ENCODE measurements at places on chromosomes 7 and 10. TPM values are rescaled to one million over a fixed set of nuclear protein-coding genes. Genes with fewer than 3 reads are reported as not detected.

DNA sequence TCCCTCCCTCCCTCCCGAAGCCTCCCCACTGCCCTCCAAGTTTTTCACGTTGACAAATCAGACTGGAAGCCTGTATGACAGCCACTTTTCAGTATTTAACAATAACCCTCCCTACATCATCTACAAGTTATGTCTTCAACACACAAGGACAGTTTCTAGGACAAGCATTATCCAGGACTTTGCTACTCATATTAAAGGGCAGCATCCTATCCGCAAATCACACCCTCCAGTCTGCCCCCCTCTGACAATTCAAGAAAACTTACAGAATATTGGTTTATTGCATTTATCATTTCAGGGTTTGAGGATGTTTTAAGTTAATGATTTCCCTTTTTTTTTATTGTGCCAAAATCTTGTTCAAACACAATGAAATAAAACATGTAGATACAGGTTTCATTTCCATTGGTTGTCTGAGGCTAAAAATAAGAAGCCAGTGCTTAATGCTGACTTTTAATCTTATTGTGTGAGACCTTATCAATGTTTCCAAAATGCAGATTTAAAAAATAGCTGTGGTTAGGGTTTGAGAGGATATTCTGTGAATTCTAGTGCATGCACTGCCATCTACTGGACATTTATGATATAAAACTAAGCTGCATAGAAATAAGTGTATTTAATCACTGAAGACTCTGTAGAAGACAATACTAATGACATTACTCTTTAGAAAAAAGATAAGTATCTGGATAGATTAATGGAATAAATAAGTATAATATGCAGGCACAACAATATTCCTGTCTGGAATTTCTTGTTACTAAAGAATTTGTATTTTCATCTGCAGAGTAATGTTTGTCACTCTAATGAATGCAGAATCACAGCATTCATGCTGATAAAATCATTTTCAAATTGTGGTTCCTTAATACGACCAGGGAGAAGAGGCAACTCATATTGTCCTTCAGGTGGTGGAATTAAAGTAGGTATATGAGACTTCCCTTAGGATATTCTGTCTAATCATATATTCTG lies 64.1 kb downstream of the CAV1 start:
- DNase-seq: peak; percentile 28

- DNase-seq: no peak
Measured at GRCh38 chr10:77626266-77626935, 11.2 kb downstream of the KCNMA1 start.

DNA sequence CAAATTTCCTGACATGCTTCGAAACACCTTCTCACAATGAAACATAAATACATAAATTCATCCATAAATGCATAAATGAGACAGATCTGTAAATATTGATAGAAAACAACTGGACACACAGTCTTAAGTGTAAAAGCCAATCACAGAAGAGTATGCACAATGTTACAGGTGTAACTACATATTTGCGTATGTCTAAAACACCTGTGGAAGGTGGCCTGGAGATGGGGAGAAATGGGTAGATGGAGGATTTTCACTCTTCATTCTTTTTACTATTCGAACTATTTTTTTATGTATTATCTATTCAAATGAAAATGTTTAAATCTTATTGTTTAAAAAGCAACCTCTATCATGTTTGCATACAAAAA lies 860 bp downstream of the IQUB start:
- DNase-seq: no peak

MYH16 gene
- polyA plus RNA-seq: 2.2 TPM

KEL gene
- not detected for polyA plus RNA-seq

SAMD9L gene
- polyA plus RNA-seq: 6.8 TPM

DNA sequence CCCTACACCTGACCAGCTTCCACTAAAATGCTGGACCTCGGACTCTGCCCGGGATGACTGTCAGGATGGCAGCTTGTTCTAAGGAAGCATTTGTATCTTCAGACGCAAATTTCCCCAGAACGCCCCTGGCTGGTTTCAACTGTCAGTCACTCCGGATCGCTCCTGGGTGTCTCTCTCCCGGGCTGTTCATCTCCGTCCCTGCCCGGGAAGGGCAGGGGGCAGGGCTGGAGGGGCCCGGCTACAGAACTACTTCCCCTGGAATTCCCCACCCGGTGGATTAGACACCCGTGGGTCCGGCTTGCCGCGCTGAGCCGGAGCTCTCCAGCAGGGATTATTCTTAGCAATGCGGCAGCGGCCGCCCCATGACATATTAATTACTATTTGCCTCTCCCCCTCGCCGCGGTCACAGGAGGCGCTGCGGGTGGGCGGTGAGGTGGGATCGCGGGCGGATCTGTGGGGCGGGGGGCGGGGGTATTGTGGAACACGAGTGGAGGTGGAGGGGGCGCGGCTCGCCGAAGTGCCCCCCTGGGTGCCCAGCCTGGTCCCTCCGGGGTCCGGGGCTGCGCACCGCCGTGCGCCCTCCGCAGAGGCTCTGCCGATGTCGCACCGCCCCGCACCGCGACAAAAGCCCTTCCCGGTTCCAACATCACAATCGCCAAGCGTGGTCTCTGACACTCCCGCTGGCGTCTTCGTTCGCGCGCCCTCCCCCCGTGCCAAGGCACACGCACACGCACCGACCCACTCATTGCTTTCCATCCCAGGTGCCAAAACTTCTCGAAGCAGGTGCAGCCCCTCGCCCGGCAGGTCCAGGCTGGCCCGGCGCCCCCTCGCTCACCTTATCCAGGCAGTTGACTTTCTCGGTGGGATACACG lies 276.1 kb upstream of the NEBL start:
- no peak for DNase-seq

EN2 gene
- polyA plus RNA-seq: 0.09 TPM

DNA sequence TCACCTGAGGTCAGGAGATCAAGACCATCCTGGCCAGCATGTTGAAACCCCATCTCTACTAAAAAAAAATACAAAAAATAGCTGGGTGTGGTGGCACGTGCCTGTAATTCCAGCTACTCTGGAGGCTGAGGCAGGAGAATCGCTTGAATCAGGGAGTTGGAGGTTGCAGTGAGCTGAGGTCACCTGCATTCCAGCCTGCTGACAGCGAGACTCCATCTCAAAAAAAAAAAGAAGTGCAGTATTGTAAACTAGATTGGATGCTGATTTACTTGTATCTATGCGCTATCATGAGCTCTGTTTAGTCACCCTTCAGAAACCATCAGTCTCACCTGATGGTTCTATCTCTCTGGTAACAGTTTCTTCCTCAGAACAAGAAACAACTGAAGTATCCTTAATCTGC lies 13.8 kb downstream of the ZSCAN21 start:
- DNase-seq: no peak

GRCh38 chr10:114810926-114811325 lies 10.7 kb upstream of the FHIP2A start:
- no peak for DNase-seq

DNA sequence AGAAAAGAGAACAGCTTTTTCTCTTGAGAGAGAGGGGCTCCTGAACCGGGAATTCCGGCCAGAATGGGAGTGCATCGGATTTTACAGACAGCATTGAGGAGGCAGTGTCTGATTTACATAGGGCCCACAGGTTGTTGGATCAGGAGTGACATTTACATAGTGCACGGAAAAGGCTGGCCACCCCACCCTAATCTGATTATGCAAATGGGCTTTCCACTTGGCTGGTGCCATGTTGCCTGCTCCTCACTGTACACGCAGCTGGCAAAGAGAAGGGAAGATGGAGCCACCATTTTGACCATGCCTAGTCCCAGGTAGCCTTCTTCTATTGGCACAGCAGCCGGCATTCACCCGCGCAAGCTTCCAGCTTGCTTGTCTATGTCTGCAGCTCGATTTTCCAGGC lies 77.5 kb upstream of the FAM171A1 start:
- no peak for DNase-seq

SLC16A12 gene
- 0.10 TPM for polyA plus RNA-seq

DNA sequence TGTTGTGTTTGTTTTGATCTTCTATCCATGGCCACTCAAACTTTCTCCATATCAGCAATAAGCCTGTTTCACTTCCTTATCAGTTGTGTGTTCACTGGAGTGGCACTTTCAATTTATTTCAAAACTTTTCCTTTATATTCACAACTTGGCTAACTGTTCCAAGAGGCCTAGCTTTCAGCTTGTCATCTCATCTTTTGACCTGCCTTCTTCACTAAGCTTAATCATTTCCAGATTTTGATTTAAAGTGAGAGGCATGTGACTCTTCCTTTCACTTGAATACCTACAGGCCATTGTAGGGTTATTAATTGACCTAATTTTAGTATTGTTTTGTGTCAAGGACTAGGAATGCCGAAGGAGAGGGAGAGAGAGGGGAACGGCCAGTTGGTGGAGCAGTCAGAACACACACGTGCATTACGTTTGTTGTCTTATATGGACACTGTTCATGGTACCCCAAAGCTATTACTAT lies 5.5 kb upstream of the GNAT3 start:
- DNase-seq: no peak

STEAP4 gene
- 0.52 TPM for polyA plus RNA-seq

DNA sequence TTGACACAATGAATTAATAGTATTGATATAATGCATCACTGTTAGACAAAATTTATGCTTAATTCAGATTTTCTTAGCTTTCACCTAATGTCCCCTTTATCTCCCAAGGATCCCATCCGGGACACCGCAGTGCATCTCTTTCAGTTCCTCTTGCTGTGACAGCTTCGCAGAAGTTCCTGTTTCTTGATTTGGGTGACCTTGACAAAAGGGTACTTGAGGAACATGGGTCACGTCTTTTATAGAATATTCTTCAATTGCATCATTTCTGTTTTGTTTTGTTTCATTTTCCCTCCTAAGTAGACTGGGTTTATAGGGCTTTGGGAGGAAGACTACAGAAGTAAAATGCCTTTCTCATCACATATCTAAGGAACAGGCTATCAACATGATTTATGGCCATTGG lies 453.2 kb downstream of the DPP6 start:
- DNase-seq: no peak

DNA sequence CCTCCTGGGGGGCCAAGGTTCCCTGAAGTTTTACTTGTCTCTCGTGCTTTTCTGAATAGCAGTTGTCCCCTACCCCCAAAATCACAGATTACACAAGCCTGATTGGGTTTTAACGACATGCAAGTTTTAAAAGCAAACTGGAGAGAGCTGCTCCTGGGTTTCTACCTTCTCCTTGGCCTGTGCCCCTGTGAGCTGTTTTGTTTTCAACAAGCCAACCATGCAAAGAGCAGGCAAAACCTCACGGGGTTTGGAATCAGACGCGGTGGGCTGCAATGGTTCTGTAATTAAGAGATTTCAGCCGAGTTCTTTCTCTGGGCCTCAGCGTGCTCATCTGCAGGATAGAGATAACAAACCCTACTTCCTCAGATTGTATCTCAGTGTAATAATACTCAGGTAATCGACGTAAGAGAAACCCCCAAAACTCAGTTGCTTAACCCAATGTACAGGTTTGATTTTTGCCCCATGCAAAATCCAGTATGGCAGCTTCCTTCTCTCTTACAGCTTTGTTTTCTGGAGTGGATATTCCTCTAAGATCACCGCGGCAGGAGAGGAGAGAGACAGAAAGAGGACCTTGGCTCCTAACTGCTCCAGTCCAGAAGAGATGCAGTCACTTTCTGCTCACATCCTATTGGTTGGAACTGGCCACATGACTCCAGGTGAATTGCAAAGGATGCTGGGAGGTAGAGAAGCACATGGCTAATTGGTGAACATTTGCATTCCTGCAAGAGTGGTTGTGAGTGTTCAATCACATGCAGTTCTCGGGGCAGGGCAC lies 42.0 kb downstream of the MYL10 start:
- DNase-seq: no peak

DNA sequence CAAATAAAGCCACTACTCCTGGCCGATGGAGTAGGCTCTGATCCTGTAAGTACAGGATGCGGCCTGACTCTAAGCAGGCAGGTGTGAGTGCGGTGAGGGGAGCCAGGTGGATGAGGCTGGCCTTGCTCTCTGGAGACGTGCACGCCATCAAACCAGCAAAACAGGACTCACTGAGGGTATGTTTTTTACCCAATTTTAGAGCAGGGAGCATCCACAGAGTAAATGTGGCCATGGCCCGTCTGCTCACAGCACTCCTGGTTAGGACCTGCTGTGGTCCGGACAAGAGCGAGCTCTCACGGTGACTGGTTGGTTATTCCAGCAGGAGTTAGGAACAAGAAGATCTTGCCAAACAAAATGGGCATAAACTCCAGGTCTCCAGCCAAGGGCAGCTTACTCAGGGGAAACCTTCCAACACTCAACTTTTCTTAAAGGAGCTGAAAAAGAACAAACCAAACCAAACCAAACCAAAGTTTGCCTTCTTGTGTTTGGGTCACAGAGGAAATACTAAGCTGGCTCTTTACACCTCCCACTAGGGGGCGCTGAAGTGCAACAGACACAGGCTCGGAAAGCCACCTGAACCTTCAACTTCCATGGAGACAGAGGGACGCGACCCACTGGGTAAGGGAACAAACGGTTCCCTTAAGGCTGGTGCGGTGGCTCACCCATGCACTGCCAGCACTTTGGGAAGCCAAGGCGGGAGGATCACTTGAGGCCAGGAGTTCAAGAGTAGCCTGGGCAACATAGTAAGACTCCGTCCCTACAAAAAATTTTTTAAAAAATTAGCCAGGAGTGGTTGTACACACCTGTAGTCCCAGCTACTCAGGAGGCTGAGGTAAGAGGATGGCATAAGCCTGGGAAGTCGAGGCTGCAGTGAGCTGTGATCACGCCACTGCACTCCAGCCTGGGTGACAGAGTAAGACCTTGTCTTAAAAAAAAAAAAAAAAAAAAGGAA lies 122.4 kb downstream of the CLEC2L start:
- DNase-seq: no peak

GRCh38 chr7:43888993-43889945 lies 17.1 kb downstream of the URGCP start:
- no peak for DNase-seq

DNA sequence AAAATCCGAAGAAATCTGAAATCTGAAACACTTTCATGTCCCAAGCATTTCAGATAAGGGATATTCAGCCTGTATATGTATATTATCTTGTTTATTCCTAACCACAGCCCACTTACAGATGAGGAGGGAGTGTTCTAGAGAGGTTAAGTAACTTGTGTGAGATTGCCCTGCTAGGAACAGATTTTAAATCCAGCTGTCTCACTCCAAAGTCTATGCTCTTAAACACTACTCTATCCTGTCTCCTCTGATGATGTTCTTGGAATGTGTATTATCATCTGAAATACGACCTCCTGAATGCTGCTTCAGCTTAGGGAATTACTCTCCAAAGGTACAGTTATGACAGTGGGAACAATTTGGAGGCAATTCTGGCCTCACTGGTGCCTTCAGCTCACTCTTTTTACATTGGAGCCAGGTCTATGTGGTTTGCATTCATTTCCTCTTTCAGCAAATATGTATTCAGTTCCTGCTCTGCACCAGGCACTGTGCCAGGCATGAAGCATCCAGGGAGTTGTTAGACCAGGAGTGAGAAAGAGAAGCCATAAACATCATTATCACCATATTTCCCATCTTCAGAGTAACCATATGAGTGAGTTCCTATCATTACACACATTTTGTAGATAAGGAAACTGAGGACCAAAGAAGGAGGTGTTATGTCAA lies 70.2 kb downstream of the NOC3L start:
- DNase-seq: no peak

DNAJC30 gene
- polyA plus RNA-seq: 4.9 TPM
